ENCODE measurements at places on chromosomes 1 and 21.

GRCh38 chr21:45178971-45179370 is 104.6 kb downstream of the ADARB1 start:
- DNase-seq = no peak

DNA sequence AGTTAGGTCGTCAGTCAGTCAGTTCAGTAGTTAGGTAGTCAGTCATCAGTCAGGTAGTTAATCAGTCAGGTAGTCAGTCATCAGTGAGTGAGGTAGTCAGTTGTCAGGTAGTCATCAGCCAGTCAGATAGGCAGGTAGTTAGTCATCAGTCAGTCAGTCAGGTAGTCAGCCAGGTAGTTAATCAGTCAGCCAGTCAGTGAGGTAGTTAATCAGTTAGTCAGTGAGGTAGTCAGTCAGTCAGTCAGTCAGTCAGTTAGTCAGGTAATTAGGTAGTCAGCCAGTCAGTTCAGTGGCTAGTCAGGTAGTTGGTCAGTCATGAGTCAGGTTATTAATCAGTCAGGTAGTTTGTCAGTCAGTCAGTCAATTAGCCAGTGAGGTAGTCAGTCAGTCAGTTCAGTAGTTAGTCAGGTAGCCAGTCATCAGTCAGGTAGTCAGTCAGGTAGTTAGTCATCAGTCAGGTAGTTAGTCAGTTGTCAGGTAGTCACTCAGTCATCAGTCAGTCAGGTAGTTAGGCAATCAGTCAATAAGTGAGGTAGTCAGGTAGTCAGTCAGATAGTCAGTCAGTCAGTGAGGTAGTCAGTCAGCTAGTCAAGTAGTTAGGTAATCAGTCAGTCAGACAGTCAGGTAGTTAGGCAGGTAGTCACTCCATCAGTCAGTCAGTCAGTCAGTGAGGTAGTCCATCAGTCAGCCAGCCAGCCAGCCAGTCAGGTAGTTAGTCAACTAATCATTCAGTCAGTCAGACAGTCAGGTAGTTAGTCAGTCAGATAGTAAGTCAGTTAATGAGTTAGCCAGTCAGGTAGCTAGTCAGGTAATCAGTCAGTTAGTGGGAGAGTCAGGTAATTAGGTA is 16.2 kb downstream of the KRTAP10-1 start:
- DNase-seq = no peak

- no peak for DNase-seq
Observed at GRCh38 chr1:65674522-65674921, 118.2 kb upstream of the PDE4B start.

DNA sequence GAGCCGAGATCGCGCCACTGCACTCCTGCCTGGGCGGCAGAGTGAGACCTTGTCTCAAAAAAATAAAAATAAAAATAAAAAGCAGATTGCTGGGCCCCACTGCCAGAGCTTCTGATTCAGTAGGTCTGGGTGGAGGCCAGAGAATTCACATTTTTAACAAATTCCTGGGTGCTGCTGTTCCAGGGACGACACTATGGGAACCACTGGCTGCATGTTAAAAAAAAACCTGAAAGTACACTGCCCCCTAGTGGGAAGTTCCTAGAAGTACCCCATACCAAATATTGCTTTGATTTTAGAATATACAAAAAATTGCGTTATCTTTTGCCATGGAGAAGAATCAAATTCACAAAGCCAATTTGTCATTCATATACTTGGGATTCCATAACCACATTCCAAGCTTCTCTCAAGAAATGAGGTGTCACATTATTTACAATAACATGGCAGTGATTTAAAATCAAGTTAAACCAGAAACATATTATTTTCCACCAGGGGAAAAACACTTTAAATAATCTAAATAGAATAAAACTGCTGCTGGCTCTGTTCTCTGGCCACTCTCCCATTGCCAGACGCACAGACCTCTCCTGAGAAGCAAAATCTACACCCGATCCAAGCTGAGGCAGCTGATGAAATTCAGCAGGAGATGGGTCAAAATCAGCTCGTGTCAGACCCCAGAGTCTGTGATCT is 27.4 kb downstream of the SYF2 start:
- no peak for DNase-seq

DNA sequence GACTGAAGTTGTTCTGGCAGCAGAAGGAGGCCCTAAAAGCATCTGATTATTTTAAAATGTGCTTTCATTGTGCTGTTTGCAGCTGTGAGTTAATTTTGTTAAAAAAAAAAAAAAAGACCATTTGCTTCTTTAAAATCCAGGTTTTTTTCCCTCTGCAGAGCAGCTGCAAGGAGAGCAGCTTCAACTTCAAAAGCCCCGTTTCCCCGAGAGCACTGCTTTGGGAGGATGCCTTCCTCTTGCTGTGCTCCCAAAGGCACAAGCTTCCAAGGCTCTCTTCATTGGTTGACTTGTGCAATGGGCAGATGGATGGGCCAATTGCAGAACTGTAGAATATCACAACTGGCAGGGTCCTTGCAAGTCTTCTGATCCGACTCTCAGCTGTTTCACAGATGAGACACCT is 459.2 kb upstream of the PKN2 start:
- DNase-seq = no peak

DNA sequence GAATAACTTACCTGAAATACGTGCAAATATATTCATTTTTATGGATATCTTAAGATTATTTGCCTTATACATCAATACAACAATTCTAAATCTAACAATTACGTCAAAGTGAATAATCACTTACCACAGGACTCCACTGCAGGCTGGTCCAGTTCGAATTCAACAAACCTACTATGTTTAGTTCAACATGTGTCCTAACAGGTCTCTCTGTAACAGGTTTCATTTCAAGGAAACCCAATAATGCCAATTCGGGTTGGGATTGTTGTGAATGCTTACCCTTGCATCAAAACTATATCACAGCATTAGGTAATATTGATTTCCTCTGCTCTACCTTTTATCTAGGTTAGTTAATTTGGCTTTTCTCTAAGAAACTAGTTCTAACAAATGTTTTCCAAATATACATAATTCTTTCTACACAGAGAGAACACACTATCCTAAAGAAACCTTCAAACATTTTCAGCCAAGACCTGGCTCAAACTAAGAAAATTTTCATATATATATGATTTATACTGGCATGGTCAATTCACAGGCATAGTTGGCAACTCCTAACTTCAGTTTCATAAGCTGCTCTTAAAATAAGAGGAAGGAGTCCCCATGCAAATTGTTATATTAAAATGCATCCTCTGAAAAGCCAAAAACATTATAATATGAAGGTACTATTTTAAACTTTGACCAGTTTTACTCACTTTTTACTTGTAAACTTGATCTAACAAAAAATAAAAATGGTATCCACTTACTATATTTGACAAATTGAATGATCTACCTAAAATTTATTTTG is 4.5 kb downstream of the IVNS1ABP start:
- no peak for DNase-seq

Measured in stimulated activated CD8-positive, alpha-beta memory T cell treated with anti-CD3 and anti-CD28 coated beads, Interleukin-2, amount 100 ng/mL, for 1 hour (primary cell).